ENCODE measurements at places on chromosomes 16 and 17.

GRCh38 chr17:70394473-70395232, 225.3 kb downstream of the KCNJ2 start:
- H3K4me1 ChIP-seq = no peaks in the 10 kb centered on the region
- no peak for DNase-seq
- H3K27me3 ChIP-seq = no peaks in the 10 kb centered on the region
- H3K4me3 ChIP-seq = no peak overlapping the region

DNA sequence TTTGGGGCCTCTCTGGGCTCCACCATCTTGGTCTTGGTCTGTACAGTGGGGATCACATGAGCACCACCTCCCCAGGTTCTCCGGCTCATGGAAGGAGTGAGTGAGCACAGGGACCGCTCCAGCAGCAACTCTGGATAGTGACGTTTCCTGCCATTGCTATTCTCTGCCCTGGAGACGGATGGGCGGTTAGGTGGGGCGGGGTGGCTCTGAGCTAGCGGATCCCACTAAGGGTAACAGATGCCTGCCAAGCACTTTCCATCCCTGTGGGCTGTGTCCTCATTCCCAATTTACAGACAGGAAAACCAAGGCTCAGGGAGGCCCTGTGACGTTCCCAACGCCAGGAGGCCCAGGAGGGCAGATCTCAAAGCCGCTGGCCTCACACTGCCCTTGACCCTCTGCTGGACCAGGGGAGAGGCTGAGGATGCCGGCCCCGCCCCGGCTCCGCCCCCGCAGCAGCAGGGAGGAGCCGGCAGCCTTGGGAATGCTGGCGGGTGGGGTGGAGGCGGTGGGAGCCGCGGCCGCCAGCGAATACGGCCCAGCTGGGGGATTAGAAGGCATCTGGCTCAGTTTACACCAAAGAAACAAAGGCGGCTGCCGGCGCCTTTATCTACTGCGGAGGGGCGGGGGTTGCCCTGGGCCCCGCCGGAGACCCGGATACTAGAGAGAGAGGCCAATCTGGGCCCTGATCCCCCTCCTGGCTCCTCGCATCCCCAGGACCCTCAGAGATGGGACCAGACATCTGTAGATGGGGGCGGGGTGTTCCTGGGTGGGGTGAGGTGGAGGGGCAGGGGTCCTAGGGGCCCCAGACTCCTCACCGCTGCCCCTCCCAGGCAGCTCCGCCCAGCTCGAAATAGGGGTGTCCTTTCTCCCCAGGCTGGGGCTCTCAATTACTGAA, 122.3 kb upstream of the CIBAR2 start:
- peak overlapping the region; percentile 52 for H3K27ac ChIP-seq
- peak; percentile 88 for DNase-seq
- peaks cover 4% of the 10 kb centered on the region for H3K27me3 ChIP-seq

GRCh38 chr16:76748461-76749348, 442.3 kb upstream of the MON1B start:
- H3K36me3 ChIP-seq = no peaks in the 10 kb centered on the region
- DNase-seq = no peak
- peaks cover 6% of the 10 kb centered on the region for H3K4me1 ChIP-seq

DNA sequence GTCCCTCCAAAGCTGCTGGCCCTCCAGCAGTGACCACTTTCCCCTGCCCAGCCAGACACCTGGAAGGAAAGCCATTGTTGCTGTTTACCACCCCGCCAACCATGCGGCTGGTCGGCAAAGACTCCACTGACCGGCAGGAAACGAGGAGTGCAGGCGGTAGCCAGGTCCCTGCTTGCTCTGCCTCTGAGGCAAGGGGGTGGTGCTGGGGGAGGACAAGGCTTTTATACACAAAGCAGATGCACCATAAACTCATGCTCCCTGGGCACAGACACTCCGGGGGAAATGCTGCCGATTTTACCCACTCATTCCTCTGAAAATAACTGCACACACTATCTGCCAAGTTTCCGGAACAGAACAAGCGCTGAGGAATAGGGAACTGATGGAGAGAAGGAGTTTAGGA, 62.8 kb upstream of the GRIN2A start:
- no peak for DNase-seq
- H3K27ac ChIP-seq = no peak overlapping the region
- no peaks in the 10 kb centered on the region for H3K36me3 ChIP-seq
- no peak overlapping the region for H3K4me3 ChIP-seq

- no peaks in the 10 kb centered on the region for H3K4me1 ChIP-seq
- no peak overlapping the region for H3K4me3 ChIP-seq
- H3K27ac ChIP-seq = no peak overlapping the region
Observed at GRCh38 chr16:24253192-24253591, 2.9 kb upstream of the CACNG3 start.

GRCh38 chr17:45828582-45829133, 16.0 kb upstream of the SPPL2C start:
- H3K27me3 ChIP-seq = peaks cover 18% of the 10 kb centered on the region
- no peak for DNase-seq
- H3K36me3 ChIP-seq = no peaks in the 10 kb centered on the region
- no peak overlapping the region for H3K27ac ChIP-seq
- H3K4me3 ChIP-seq = no peak overlapping the region
- no peaks in the 10 kb centered on the region for H3K4me1 ChIP-seq

Measured in type B pancreatic cell (in vitro differentiated cells).